ENCODE measurements at places on chromosomes 16 and 17. TPM values are rescaled to one million over a fixed set of nuclear protein-coding genes. Genes with fewer than 3 reads are reported as not detected.

AHSP gene
- total RNA-seq, result not detected

MLX gene
- total RNA-seq, result 104 TPM

- no peaks in the 10 kb centered on the region for H3K36me3 ChIP-seq
- peaks cover 16% of the 10 kb centered on the region for H3K4me1 ChIP-seq
- H3K27me3 ChIP-seq, result no peaks in the 10 kb centered on the region
- DNase-seq, result peak; percentile 41
Observed at GRCh38 chr16:35011-35677, 18.3 kb downstream of the POLR3K start.

DNA sequence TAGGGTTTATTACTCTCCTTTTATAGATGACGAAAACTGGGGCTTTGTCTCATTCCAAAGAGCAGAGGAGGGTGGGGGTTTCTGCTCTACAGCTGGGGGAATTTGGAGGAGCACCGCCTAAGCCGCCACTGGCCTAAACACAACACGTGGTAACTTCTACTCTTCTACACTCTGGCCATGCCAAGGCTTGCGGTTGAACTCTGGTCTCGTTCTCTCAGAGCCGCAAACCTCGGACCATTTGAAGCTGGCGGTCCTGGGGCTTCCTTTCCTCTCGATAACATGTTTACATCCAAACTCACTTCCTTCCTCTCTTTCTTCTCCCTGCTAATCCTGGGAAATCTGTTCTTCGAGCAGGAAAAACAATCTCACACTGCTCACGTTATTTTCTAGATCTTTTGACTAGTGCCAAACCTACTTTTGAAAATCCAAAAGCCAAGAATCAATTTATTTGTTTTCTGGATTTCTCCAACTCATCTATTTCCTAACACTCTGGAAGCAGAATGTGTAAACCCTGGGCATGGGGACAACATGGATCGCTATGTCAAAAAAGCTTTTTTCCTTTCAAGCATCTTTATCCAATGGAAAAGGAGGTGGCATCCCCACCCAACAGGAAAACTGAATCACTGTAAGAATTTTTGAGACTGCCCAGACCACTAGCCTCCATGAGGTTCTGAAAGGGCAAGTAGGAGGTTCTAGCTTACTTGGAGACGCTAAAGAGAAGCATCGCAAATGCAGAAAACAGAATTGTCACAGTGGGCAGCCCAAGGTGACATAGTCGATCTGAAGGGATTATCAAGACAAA lies 13.6 kb upstream of the EEF2K start:
- no peaks in the 10 kb centered on the region for H3K27me3 ChIP-seq
- H3K36me3 ChIP-seq, result no peaks in the 10 kb centered on the region

TMEM238L gene
- total RNA-seq, result not detected

RARA gene
- total RNA-seq, result 95.6 TPM

DNA sequence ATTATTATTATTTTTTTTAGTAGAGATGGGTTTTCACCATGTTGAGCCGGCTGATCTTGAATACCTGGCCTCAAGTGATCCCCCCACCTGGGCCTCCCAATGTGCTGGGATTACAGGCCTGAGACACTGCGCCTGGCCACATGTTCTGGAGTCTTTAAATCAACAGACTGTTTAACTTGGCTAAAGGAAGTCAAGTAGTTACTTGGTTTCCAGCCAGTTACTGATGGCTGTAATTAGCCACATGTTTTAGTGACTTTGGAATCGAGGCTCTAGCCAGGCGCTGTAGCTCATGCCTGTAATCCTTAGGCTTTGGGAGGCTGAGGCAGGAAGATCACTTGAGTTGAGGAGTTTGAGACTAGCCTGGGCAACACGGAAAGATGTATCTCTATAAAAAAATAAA lies 699.2 kb upstream of the RBFOX1 start:
- no peaks in the 10 kb centered on the region for H3K36me3 ChIP-seq
- no peaks in the 10 kb centered on the region for H3K4me1 ChIP-seq
- H3K27ac ChIP-seq, result no peak overlapping the region
- DNase-seq, result no peak

DNA sequence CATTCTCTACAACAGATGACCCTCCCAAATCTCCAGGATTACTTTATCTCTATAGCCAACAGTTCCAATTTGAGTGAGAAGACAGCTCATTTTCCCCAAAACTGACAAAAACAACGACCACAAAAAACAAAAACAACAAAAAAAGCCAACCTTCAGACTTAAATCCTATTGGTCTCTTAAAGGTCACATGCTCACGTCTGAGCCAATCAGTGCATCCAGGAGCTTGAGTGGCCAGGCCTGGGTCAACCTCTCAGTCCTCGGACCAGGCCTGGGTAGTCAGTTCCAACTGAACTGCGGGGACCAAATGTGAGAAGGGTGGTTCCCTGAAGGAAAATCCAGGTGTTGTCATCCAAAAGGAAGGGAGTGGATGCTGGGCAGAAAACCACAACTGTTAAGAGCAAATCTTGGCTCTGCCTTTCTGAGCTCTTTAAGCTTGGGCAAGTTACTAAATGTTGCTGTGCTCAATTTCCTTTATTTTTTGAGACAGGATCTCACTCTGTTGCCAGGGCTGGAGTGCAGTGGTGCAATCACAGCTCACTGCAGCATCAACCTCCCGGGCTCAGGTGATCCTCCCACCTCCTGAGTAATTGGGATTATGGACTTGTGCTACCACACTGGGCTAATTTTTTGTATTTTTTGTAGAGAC lies 43.0 kb upstream of the MSI2 start:
- H3K27me3 ChIP-seq, result no peaks in the 10 kb centered on the region
- H3K36me3 ChIP-seq, result no peaks in the 10 kb centered on the region
- H3K27ac ChIP-seq, result no peak overlapping the region
- H3K4me1 ChIP-seq, result no peaks in the 10 kb centered on the region
- no peak for DNase-seq

- H3K36me3 ChIP-seq, result no peaks in the 10 kb centered on the region
- no peaks in the 10 kb centered on the region for H3K27me3 ChIP-seq
- no peak for DNase-seq
- H3K4me3 ChIP-seq, result no peak overlapping the region
- H3K27ac ChIP-seq, result no peak overlapping the region
Observed at GRCh38 chr17:33469911-33470310, 176.8 kb upstream of the ASIC2 start.

COX6A2 gene
- not detected for total RNA-seq
